ENCODE measurements at places on chromosomes 16 and 17.

DNA sequence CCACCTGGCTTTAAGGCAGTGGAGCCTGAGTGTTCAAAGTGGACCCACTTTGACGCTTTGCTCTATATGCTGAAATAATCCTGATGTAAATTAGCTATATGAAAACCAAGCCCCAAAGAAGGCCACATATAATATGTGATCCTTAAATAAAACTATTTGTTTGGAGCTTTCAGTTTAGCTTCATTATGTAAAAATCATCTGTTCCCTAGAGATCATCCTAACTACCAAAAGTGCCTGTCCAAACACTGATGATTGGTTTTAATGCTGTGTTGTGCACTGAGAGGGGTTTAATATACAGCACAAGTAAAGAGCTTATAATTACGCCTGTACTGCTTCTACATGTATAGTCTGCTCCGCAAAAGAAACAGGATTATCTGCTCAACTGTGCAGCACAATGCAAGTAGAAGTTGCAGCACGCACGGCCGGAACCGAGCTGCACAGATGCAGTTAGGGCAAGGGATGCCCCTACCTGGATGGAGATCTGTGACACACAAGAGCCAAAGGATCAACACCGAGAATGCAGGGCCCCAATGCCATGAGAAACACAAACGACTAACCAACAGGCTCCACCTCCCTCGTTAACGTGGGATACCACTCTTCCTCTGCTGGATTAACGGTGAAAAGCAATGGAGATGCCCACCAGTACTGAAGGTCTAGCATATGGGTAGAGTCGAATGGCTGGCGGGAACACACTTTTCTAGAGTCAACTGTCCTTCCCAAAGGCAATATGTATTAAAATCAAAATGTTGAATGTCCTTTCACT, 20.5 kb downstream of the USP7 start:
- no peak for DNase-seq

DNA sequence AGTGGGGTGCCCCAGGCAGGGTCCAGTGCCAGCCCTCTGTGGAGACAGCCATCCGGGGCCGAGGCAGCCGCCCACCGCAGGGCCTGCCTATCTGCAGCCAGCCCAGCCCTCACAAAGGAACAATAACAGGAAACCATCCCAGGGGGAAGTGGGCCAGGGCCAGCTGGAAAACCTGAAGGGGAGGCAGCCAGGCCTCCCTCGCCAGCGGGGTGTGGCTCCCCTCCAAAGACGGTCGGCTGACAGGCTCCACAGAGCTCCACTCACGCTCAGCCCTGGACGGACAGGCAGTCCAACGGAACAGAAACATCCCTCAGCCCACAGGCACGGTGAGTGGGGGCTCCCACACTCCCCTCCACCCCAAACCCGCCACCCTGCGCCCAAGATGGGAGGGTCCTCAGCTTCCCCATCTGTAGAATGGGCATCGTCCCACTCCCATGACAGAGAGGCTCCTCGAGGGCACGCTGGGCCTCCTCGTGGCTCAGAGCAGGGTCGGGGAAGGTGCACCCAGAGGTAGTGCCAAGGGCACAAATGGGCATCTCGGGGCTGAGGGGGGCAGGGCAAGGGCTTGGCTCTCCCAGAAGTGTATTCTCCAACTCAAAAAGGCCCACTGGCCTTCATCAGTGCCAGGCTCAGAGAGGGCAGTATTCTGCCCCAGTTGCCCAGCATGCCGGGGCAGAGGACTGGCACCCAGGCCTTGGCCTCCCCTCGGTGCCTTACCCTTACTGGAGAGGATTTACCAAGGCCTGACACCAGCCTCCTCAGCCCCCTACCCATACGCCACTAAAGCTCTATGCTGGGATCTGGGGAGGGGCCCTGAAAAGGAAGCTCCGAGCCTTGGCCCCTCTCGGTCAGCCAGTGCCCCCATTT, at the start of gene CDH5:
Gene CDH5, plus strand, starts transcription at position 259 of the 867 bp plus-strand sequence. CDS start 12,647 bp downstream, outside the sequence.
- no peak for DNase-seq

DNA sequence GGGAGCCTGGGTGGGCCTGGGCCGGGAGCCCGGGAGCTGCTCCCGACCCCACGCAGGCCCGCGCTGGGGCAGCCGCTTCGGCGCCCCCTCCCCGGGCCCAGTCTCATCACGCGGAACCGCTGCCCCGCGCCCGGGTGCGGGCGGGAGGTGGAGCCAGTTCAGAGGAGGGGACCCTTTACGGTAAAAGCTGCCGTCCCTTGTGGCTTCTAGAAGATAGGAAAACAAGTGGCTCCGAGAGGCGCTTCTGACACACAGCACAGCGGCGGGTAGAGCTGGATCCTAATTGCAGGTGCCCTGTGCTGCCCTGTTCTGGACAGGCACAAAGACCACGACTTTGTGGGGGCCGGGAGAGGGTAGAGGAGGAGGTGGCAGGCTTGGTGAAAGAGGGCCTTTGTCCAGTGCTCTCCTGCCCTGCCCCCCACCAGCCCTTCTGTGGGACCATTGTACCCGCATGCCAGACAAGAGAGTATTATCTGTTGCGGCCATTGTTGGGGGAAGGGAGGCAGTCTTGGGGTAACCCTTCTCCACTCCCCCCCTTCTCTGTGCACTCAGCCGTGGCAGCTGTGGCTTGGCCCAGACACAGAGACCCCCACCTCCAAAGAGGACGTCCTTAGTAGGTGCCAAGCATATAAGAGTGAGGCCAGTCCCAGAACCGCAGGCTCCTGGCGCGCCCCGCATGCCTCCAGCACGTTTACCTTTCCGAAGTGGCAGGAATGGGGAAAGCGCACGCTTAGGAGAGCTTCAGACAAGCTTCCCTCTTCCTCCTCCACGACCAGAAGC, 736 bp downstream of the CNP start:
- no peak for DNase-seq

GRCh38 chr16:30335598-30336474, 19.3 kb downstream of the CD2BP2 start:
- DNase-seq = no peak

DNA sequence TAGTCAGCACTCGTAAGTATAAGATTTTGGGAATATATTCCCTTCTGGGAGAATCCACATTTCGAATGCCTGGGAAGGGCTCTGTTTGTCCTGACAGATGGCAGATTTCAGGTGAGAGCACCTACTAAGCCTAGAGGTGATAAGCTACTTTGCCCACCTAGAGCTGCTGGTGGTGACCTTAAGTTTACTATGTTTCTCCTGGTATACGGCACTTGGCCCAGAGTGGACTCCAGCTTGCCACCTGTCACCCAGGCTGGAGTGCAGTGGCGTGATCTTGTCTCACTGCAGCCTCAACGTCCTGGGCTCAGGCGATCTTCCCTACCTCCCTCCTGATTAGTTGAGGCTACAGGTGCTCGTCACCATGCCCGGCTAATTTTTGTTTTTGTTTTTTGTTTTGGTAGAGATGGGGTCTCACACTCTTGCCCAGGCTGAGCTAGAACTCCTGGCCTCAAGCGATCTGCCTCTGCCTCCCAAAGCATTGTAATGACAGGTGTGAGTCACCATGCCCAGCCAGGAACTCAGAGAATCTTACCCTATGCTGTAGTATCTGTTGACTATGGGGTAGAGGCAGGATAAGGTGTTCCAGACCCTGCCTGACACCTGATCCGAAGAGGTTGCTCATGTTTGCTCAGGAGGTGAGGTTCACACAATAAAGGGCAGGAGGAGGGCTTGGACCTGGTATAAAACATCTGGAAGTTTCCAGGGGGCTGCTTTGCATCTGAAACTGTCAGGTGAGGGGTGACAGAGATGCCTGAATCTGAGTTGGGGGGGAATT, at the start of gene ZG16:
Gene ZG16, plus strand, starts transcription at position 681 of the 775 bp plus-strand sequence. CDS start 1,011 bp downstream, outside the sequence.
- DNase-seq = no peak

- no peak for DNase-seq
Observed at GRCh38 chr17:62573480-62574117, 53.9 kb upstream of the MRC2 start.

- no peak for DNase-seq
Observed at GRCh38 chr17:1882836-1883235, 53.0 kb downstream of the RPA1 start.

GRCh38 chr16:89360760-89361435, 129.5 kb downstream of the ANKRD11 start:
- no peak for DNase-seq

GRCh38 chr17:38419508-38419981, 8.7 kb upstream of the ARHGAP23 start:
- no peak for DNase-seq

DNA sequence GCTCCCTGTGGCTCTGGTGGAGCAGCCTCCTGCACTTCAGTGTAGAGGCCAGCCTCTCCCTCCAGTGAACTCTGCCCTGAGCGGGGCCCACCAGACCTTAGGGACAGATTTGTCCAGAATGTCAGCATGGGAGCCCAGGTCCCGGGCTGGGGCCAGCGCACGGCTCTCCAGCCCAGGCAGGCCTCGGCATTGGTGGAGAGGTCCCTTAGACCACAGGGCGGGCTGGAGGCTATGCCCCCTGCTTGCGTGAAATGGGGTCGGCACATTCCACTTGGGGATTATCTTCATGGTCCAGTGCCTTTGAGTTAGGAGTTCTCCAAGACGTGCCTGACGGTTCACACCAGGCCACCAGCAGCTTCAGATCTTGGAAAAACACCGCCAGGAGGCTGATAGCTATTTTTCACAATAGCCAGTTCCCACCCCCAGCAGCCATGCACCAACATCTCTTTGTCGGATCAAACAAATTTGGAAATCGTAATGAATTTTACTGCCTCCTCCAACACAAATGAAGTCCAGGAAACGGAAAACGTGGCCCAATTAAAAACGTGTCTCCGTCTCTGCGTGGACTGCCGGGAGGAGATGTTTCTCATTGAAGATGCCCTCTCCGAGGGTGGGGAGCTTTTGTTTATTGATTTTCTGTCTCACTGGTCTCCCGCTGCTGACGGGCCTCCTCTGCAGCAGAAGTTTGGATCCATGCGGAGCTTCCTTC, 110.0 kb upstream of the CIBAR2 start:
- DNase-seq = no peak

DNA sequence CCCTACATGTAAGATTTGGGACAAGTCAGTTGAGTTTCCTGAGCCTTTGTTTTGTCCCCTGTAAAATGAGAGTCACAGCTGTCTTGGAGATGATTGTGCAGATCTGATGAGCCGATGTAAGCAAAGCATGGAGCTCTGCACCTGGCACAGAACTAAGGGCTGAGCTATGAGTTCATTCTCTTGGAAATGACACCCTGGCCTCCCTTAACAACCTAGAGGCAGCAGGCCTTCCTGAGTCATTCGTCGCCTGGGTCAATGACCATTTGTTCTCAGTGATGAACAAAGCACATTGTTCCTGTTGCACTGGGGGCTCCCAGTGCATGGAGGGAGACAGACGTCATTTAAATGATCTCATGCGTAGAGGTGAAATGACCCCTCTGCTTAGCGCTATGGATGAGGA, 62.8 kb upstream of the GCSH start:
- no peak for DNase-seq

GRCh38 chr17:82305727-82306300, 11.6 kb downstream of the CD7 start:
- DNase-seq = no peak

- DNase-seq = no peak
Observed at GRCh38 chr16:77246150-77246549, 46.9 kb downstream of the SYCE1L start.

GRCh38 chr17:7841396-7841914, 7.4 kb downstream of the KDM6B start:
- DNase-seq = no peak

DNA sequence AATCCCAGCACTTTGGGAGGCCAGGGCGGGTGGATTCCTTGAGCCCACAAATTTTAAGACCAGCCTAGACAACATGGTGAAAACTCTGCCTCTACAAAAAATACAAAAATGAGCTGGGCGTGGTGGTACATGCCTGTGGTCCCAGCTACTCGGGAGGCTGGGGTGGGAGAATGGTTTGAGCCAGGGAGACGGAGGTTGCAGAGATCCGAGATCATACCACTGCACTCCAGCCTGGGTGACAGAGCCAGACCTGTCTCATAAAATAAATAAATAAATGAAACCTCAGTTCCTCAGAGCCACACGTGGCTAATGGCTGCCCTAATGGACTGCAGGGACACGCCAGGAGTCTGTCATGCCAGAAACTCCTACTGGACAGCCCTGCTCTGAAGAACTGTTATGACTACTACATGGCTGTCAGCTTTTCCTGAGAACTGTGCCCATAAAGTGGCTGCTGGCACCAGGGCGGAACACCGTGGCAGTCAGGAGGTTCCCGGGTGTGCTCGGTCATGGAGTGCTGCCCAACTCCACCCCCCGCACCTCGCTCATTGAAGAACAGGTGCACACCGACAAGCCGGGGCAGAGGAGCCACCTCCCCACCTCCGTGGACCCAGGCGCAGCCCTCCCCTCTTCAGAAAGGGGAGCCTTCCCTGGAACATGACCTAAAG, 4.3 kb downstream of the TMEM11 start:
- DNase-seq = no peak

- DNase-seq = no peak
Observed at GRCh38 chr16:10405386-10405939, 19.6 kb downstream of the ATF7IP2 start.

DNA sequence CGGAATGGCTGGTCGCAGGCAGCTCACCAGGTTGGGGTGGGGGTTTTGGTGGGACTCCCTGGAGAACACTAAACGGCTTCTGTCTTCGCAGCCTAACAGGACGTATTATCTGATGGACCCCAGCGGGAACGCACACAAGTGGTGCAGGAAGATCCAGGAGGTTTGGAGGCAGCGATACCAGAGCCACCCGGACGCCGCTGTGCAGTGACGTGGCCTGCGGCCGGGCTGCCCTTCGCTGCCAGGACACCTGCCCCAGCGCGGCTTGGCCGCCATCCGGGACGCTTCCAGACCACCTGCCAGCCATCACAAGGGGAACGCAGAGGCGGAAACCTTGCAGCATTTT, 59.7 kb downstream of the PDPK1 start:
- no peak for DNase-seq

DNA sequence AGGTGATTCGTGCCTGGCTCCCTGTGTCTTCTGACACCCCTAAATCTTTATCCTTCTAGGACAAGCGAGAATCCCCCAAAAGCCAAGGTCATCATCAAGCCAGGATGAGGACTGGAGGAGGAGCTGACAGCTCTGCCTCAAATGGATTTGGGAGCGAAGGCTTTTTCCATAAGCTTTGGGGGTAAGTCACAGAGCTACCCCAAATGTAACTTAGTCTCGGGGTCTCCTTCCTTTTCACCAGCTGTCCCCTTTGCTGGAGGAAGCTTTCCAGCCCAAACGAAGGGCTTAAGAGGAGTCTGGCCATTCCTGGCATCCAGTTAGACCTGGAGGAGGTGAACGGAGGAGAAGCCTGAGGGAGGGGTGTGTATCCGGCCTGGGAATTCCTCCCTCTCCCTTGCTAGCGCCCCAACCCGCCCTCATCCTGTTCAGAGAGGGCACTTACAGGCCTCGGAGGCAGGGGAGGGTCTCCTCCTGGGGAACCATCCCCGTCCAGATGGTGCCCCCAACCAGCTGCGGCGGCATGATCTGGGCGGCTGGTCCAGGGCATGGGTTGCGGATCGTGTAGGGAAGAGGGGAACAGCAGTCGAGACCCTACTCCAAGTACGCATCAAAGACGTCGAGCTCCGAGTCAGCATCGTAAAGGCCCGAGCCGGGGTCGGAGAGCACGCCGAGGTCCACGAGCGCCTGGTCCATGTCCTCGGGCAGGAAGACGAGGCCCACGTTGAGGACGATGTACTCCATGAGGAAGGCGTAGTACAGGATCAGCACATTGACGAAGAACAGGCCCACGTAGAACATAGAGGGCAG, 938 bp downstream of the DEXI start:
- DNase-seq = no peak

GRCh38 chr17:75011401-75012095, 922 bp upstream of the MRPL58 start:
- DNase-seq = no peak

GRCh38 chr17:68709461-68709860, 108.3 kb upstream of the FAM20A start:
- no peak for DNase-seq

Data from renal cortex interstitium (tissue), 15 donors.